ENCODE measurements at places on chromosomes 1 and 21. TPM values are rescaled to one million over a fixed set of nuclear protein-coding genes. Genes with fewer than 3 reads are reported as not detected.

The PLD5 gene
- total RNA-seq: 0.94 TPM

The BTG3 gene
- total RNA-seq: 31.4 TPM

The VHLL gene
- not detected for total RNA-seq

The IFI6 gene
- total RNA-seq: 14.8 TPM

Data from A549 treated with CpdA at 1 μM for 4 hours (cell line).